Stimulated activated CD4-positive, alpha-beta T cell treated with anti-CD3 and anti-CD28 coated beads, Interleukin-12 subunit alpha, Interleukin-12 subunit beta, amount 100 ng/mL, for 4 hours (primary cell): ENCODE measurements at places on chromosomes 6 and 20.
A peak's percentile ranks its signal among the peaks of the same experiment; 100 is the strongest.

- DNase-seq = no peak
Observed at GRCh38 chr6:93323630-93324029, 95.7 kb downstream of the EPHA7 start.

DNA sequence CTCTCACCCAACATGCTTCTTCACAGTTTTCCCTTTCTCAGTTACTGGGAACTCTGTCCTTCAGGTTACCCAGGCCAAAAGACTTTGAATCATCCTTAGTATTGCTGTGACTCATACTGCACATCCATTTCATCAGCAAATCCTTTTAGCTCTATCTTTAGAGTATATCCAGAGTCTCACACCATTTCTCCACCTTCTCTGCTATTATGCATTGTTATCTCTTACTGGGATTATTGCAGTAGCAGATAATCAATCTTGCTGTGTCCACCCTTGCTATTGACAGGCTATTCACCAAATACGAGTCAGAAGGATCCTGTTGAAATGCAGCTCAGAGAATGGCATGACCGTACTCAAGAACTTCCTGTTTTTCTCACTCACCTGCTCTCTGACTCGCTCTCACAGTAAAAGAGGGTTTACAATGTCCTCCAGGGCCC is 57.3 kb downstream of the BCKDHB start:
- DNase-seq = no peak

- no peak for DNase-seq
Observed at GRCh38 chr6:70652216-70652615, 15.5 kb upstream of the SMAP1 start.

- no peak for DNase-seq
Observed at GRCh38 chr6:170296746-170297575, 6.1 kb upstream of the DLL1 start.

DNA sequence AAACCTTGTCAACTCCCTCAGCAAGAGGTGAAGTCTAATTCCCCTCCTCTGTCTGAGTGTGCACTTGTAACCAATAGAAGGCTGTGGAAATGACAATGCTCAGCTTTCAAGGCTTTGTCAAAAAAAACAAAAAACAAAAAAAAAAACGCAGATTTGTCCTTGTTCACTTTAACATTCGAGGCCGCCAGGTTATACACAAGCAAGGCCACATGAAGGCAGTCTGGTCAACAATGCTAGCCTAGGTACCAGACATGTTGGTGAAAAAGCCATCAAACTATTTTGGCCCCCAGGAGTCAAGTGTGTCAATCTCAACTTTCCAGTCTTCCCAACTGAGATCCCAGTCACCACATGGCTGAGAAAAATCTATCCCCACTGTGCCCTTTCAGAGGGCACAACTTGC is 92.3 kb downstream of the CDK19 start:
- DNase-seq = no peak

DNA sequence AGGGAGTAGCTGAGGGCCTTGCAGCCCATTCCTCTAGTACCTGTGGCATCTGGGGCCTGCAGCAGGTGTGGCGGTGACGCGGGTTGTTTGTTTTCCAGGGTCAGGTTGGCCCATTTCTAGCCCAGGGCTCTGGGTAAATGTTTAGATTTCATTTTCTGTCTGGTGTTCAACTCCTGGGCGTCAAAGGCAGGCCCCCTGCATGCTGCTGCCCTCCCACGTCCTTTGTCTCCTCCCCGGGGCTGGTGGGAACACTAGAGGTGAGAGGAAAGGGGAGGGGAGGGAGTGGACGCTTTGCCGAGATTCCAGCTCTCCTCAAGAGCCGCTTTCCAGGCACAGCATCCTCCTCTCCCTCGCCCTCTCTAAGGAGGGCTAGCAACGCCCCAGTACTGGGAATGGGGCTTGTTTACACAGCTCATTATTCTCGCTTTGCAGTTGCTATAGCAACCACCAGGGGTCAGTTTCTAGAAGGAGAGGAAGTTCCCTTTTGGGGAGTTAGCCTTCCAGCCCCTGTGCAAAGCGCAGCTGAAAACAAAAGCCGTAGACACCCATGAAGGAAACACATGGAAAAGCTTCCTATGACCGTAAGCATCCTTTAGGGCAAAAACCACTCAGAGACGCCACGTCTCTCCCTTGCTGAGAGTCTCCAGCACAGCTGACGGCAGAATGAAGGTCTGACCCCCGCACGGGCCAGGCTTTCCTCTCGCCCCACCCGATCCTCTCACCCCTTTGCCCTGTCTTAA is 170.6 kb downstream of the LY86 start:
- DNase-seq = peak; percentile 15

- DNase-seq = no peak
Observed at GRCh38 chr6:44918671-44919296, 409.3 kb upstream of the RUNX2 start.

DNA sequence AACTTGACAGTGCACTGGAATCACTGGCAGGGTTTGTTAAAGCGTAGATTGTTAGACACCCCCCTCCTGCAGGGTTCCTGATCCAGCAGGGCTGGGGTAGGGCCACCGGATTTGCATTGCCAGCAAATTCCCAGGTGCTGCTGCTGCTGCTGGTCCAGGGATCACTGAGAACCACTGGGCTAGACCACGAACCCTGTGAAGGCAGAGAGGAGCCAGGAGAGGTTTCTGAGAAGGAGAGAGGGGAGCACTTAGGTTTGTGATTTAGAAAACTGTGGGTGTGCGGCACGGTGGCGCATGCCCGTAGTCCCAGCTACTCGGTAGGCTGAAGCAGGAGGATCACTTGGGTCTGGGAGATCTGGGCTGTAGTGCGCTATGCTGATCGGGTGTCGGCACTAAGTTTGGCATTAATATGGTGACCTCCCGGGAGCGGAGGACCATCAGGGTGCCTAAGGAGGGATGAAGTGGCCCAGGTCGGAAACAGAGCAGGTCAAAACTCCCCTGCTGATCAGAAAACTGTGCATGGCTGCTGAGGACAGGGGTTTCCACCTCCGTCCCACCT is 53.6 kb upstream of the FAM83D start:
- no peak for DNase-seq
